HL-60 (cell line): ENCODE measurements at places on chromosomes 7 and 10.

- DNase-seq, result no peak
Observed at GRCh38 chr7:72924386-72924732, 536 bp upstream of the POM121 start.

DNA sequence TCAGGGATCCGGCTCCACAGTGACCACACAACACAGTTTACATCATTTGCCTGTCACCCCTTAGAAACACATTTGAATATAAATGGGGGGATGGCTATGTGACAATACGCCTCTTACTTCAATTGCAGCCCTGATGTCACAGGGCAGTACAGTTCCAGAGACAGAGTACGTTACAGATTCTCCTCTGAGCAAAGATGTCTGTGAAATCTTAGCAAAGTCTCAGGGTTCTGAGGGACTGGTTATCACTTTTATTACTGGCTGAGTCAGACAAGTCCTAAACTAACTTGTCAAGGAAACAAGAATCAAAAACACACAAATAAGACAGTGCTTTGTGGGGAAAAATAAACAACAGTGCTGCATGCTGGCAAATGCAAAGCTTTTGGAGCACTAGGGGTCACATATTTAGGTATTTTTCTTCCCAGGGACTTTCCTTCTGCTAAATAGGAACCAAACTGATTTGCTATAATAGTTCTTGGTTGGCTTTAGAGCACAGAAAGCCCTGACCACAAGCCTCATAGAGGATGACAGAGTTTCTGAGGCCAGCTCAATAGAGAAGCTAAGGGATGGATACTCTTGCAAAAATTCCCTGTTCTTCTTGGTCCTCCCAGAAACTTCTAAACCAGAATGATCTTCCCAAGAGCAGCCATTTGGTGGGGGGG lies 501.6 kb downstream of the GRID1 start:
- DNase-seq, result no peak

- DNase-seq, result no peak
Observed at GRCh38 chr7:129227646-129228578, 3.1 kb downstream of the AHCYL2 start.

DNA sequence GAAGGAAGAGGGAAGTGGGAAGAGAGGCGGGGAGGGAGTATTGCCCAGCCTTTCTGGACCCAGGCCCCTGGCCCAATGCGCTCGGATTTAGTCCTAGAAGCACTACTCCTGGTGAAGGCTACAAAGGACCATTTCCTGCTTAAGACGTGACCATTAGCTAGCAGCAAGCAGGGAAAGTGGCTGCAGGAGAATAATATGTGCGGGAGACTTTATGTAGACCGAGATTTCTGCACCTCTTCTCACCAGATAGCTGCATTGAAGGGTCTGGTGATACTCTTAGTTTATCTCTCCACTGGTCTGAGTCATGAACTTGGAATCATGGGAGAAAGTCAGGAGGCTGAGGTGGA lies 3.1 kb downstream of the VAX1 start:
- no peak for DNase-seq

GRCh38 chr10:128626397-128627000 lies 500.3 kb upstream of the MKI67 start:
- no peak for DNase-seq

DNA sequence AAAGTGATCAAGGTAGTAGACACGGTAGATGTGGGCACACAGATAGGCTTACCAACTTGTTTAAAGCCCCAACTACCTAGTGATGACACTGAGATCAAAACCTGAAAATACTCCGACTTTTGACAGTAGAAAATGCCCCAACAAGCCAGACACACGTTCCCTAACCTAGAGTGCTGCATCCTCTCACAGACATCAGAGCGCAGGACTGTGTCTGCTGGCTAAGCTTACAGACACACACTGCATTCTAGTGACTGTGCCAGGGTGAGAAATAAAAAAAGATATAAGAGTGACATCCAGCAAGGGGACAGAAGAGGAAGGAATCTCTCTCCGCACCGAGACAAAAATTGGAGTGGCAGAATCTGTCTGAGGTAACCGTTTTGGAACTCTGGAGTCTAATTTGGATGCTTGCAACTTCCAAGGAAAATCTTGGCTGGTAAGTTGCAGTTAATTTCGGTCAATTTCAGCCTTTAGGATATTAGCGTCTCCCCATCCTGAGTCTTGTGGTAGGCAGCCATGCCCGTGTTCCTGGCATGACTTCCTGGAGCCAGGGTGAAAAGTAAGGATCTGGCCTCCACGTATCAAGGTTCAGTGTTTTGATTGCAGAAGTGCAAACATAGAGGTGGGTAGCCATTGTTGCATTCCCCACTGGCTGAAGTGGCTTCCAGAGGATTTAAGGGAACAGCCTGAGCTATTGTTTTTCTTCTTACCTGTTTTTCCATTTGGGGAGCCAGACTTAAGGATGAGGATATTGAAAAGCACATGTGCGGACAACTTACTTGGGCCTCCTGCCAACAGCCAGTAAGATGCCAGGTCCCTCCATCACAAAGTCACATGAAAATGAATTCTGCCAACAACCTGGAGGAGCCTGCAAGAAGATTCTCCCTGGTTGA lies 124.1 kb downstream of the SMURF1 start:
- DNase-seq, result no peak

DNA sequence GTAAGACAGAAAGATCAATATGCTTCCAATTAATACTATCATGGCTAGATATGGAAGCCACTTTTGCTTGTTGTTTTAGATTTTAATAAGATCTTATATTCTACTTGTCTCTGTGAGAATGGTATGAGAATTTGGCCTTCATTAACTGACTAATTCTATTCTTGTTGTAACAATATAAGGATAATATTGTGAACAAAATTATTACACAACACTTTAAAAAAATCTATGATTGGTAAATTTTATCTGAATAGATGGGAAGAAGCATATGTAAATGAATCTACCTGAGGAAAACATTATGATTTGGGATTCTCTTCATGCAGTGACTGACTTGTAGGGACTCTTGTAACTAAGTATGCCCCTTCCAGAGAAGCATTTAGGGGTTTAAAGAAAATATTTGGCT lies 308.9 kb upstream of the KCND2 start:
- DNase-seq, result no peak

DNA sequence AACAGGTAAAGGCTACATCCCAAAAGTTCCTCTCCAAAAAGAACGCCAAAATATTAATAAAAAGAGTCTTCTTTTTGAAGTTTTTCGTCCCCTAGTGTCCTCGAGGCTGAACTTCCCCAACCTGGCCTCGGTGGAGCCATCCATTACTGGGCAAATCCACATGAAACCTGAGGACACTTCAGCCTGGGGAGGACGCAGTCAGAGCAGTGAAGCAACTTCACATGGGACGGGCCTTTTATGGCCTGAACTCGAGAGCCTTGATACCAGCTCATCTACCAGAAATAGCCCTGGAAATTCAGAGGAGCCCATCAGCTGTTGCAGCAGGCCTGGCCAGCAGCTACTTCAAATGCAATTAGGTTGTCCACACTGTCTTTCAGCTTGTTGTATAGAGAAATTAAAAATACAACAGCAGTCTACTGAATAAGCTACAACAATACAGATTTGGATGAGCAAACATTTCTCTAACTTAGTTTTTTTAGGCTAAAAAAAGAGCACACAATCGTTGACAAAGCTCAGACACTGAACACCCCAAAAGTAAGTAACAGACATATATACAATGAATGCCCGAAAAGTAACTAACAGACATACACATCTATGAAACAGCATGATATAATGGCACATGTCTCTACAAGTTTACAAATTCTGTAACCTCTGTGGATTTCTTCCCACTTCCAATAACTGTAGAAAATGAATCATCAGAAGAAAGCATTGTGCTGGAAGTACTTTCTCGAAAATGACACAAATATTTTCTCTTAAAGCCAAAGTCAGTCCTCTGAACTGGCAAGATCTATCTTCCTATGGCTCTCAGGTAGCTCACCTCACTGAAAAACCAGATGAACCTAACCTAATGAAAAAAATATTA lies at the start of gene SVIL:
TSS of gene SVIL (minus strand) at position 208 of the 862 bp plus-strand sequence. CDS start 79,913 bp downstream, outside the sequence.
- no peak for DNase-seq

GRCh38 chr7:112157072-112157471 lies 49.1 kb downstream of the DOCK4 start:
- DNase-seq, result peak; percentile 62

DNA sequence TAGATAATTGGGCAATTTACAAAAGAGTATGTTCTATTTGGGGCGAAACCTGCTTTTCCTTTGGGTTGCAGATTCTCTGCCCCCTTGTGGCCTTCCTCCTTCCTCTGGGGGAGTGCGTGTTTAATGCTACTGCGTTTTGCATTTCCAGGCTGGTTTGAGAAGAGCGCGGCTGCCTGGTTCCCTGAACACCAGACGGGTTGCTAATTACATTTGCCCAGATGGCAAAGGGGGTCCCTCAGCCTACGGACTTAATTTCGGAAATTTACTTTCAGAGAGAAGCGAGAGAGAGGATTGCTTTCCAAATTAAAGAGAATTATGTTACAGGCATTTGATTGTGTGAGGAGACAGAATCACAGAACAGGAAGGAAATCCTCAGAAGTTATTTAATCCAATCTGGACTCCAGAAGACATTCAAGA lies 91.9 kb upstream of the JAZF1 start:
- DNase-seq, result peak; percentile 64
